ENCODE measurements at places on chromosomes 16 and 17.

DNA sequence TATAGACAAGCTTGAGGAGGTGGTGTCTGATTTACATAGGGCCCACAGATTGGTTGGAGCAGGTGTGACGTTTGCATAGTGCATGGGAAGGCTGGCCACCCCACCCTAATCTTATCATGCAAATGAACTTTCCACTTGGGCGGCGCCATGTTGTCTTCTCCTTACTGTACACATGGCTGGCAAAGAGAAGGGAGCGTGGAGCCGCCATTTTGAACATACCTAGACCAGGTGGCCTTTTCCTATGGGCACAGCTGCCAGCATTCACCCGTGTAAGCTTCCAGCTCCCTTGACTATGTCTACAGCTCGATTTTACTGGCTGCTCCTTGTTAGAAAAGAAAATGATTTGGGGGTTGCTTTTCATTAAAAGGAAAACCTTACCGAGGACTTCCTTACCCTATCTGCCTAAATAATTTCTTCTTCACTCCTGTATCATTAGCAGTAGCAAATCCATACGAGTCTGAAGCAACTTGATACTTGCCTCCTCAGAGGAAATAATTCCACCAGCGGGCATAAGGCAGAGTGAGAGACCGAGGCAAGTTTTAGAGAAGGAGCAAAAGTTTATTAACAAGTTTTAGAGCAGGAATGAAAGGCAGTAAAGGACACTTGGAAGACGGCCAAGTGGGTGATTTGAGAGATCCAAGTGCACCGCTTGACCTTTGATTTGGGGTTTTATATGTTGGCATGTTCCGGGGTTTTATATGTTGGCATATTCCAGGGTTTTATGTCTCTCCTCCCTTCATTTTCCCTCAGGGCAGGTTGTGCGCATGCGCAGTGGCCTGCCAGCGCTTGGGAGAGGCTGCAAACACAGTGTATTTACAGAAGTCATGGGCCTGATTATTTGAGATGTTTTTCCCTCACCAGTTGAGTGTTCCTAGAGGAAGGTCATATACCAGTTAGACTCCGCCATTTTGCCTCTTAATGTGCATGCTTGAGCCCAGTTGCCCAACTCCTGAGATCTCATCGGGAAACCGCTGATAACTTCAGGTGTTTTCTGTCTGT, 65.7 kb downstream of the MARF1 start:
- no peak for DNase-seq

GRCh38 chr16:56372013-56372634, 53.2 kb downstream of the AMFR start:
- DNase-seq, result peak; percentile 41

GRCh38 chr17:2978991-2979390, 84.4 kb downstream of the OR1D5 start:
- DNase-seq, result no peak

DNA sequence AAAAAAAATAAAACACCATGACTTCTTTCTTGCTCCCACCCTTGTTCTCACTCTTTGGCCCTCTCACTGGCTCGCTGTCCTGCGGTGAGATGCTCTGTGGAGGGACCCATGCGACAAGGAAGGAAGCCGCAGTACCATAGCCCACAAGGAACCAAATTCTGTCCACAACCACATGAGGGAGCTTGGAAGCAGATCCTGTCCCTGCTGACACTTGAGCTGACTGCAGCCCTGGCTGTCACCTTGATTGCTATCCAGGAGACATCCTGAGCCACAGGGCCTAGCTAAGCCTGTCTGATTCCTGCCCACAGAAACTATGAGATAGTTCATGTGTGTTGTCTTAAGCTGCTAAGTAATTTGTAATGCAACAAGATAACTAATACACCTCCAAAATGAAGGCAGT, 4.8 kb upstream of the MT2A start:
- DNase-seq, result peak; percentile 40

DNA sequence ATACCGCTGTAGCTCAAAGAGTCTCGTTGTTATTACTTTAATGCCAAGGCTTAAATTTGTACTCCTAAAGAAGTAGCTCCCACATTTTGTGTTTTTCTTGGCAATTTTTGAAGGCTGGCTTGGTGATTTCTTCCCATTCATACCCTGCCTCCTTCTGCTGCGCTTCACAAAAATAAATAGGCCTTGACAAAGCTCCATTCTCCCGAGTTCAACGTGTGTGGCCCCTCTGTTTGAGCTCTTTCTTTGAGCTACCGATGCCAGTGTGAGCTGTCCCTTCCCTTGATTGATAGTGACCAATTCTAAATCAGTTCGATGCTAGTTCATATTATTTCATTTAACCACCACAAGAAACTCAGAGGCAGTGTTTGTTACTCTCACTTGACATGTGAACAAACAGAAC, 96.8 kb downstream of the MAP2K6 start:
- no peak for DNase-seq

DNA sequence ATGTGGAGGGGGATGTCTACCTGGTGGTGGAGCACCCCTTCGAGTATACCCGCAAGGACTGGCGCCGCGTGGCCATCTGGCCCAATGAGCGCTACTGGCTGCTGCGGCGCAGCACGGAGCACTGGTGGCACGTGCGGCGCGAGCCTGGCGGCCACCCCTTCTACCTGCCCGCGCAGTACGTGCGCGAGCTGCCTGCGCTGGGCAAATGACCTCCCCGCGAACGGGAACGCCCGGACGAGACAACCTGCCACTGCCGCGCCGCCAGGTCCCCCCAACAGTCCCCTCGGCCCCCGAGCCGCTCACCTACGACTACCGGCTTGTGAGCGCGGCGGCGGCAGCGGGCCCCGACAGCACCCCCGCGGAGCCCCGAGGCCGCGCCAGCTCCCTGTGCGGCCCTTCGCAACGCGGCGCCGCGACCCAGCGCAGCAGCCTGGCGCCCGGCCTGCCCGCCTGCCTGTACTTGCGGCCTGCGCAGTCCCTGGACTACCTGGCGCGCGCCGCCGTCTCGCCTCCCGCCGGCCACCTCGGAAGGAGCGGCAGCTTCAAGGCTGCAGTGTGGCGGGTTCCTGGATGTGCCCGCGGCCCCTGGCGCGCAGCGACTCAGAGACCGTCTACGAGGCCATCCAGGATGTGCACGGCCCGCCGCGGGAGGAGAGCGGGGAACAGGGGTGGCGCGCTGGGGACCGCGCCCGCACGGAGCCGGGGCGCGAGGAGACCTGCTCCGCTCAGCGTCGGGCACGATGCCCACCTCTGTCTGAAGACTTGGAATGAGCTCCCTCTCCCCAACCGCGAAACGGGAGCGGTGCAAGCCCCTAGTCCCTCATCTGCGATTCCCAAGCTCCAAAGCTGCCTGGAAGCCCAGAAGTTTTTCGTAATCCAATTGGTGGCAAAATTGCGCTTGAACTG, 48.7 kb upstream of the AMZ2 start:
- no peak for DNase-seq

GRCh38 chr16:1990351-1991134, 773 bp downstream of the SYNGR3 start:
- no peak for DNase-seq

GRCh38 chr17:1729966-1730325, 5.4 kb downstream of the WDR81 start:
- DNase-seq, result no peak

DNA sequence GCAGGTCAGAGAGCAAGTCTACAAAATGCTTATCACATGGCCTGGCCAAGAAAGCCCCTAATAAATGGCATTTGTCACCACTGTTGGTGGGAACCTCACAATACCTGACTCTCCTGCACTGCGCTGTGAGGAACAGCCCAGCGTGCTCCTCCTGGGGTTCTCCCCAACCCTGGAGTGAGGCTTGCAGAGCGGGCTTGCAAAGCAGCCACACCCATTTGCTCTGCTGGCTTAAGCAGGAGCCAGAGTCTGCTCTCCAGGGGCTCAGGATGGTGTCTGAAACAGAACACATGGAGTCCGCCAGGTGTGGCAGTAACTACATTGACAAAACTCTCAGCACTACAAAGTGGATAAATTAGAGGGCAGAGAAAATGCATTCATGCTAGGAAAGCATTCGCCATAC, 331.0 kb upstream of the CCL2 start:
- DNase-seq, result no peak

- no peak for DNase-seq
Measured at GRCh38 chr17:73541111-73541510, 103.1 kb downstream of the SDK2 start.

- peak; percentile 83 for DNase-seq
Measured at GRCh38 chr16:88793251-88793954, 8.4 kb upstream of the PIEZO1 start.

- DNase-seq, result no peak
Measured at GRCh38 chr16:23145186-23145585, 4.1 kb downstream of the USP31 start.

- no peak for DNase-seq
Measured at GRCh38 chr16:68247400-68247799, 2.2 kb downstream of the PLA2G15 start.

DNA sequence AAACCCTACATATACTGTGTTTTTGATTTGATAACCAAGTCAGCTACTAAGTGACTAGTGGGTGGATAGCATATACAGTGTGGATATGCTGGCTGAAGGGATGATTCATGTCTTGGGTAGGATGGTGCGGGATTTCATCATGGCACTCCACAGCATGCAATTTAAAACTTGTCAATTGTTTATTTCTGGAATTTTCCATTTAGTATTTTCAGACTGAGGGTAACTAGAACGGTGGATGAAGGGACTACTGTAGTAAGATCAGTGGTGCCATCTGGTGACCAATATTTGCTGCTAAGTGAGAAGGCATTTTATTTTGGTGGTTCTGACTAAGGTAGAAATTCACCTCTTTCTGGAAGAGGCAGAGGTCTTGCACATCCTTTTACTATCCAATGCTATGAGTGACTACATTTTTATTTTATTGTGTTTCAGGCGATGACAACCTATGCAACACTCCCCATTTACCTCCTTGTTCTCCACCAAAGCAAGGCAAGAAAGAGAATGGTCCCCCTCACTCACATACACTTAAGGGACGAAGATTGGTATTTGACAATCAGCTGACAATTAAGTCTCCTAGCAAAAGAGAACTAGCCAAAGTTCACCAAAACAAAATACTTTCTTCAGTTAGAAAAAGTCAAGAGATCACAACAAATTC, 3.1 kb downstream of the CDC6 start:
- DNase-seq, result no peak

DNA sequence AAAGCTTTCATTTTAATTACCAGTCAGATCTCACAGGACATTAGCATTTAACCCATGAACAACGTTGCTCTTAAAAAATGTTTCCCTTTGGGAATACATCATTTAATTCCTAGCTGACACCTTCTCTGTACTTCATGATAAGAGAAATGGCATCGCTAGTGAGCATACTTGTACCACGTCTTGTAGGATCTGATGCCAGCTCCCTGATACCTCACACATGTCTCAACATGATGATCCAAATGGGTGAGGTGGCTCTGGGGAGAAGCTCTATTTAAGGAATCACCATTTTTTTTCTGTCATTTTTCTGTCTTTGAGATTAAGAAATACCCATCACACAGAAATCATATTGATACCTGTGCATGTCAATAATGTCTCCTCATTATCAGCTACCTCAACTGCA, 772.1 kb upstream of the CA10 start:
- DNase-seq, result no peak

- DNase-seq, result no peak
Measured at GRCh38 chr17:27824176-27824715, 23.9 kb upstream of the NOS2 start.

DNA sequence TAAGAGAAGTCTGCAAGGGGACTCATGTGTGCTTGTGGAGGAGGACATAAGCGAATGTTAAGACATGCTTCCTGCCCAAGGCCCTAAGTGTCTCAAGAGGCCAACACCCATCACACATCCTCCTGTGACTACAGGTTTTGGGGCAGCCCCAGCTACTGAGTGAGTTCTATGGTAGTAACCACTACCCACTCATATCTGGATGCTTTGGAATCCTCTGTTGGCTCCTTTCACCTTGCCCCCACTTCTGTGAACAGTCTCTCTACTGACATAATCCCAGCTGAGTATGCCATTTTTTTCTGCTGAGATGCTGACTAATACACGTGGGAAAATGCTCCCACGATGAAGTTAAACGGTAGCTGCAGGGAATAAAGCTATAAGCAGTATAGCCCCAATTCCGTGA, 153.5 kb downstream of the VPS53 start:
- DNase-seq, result no peak

GRCh38 chr17:29714146-29714545, 91.4 kb upstream of the CORO6 start:
- DNase-seq, result no peak

DNA sequence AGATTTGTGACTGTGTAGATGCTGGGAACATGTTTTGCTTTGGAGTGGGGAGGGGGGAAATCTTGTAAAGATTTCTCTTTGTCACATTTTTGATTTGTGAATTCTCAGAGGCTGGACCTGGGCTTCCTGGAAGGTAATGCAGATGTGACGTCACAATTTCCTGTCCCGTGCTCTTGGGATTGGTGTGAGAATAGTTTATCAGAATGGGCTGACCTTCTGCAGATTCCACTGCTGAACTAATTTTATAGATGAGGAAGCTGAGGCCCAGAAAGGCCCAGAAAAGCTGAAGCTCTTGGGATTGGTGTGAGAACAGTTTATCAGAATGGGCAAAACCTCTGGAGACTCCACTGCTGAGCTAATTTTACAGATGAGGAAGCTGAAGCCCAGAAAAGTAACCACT, 34.0 kb downstream of the HS3ST3B1 start:
- no peak for DNase-seq

DNA sequence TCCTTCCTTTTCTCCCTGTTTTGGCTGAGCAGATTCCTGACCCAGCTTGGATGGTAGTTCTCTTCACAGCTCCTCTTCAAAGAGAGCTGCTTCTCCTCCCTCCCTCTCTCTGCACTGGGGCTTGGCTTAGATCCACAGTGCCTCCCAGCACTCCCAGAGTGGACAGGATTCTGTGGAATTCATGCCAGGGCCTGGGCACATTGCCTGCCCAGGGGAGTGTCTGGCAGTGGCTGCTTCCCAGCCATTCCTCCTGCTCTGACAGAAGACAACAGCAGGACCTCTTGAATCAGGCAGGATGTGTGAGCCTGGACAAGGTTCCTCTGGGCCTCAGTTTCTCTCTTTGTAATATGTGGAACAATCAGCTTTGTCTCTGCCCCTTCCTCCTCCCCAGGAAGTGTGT, 4.5 kb upstream of the MMP28 start:
- no peak for DNase-seq

GRCh38 chr17:45317111-45317928, 500 bp upstream of the MAP3K14 start:
- peak; percentile 100 for DNase-seq

DNA sequence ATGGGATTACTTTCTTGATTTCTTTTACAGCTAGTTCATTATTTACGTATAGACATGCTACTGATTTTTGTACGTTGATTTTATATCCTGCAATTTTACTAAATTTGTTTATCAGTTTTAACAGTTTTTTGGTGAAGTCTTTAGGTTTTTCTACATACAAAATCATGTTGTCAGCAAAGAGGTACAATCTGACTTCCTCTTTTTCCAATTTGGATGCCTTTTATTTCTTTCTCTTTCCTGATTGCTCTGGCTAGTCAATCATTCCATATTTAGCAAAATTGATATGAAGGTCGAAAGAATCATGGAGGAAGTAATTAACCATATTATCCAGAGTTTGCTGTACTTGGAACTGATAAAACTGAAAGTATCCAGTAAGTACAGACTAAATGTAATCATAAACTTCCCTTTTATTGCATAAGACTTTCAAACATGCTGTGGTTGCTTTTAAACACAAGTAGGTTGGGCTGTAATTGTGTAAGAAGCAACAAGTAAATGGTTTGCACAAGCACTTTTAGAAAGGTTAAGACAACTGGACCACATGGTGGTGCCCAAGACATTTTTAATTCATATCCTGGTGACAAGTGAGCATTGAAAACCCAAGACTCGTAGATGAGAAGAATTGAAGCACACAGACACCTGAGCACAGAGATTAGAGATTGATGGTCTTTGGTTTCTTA, 8.4 kb downstream of the GDE1 start:
- no peak for DNase-seq
